Cardiac muscle cell (in vitro differentiated cells and primary cell): ENCODE measurements at places on chromosomes 2 and 18.

DNA sequence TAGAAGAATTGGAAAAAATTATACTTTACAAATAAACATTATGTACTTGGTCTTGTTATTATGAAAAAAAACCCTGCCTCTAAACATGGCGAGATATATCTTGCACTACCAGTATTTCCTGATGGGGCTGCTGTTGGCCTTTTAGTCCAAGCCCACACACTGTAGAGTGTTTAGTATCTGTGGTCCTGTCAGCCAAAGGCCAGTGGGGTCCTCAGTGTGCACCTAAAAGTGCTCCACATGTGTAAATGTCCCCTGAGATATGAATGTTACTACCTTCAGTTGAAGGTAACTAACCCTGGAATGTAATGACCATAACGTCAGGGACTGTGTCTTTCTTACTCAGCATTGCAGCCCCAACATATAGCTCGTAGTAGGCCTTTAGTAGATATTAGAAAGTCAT lies 71.1 kb upstream of the HK2 start:
- no peaks in the 10 kb centered on the region for H3K36me3 ChIP-seq
- no peak overlapping the region for H3K4me3 ChIP-seq
- no peak overlapping the region for H3K27ac ChIP-seq
- no peaks in the 10 kb centered on the region for H3K27me3 ChIP-seq

DNA sequence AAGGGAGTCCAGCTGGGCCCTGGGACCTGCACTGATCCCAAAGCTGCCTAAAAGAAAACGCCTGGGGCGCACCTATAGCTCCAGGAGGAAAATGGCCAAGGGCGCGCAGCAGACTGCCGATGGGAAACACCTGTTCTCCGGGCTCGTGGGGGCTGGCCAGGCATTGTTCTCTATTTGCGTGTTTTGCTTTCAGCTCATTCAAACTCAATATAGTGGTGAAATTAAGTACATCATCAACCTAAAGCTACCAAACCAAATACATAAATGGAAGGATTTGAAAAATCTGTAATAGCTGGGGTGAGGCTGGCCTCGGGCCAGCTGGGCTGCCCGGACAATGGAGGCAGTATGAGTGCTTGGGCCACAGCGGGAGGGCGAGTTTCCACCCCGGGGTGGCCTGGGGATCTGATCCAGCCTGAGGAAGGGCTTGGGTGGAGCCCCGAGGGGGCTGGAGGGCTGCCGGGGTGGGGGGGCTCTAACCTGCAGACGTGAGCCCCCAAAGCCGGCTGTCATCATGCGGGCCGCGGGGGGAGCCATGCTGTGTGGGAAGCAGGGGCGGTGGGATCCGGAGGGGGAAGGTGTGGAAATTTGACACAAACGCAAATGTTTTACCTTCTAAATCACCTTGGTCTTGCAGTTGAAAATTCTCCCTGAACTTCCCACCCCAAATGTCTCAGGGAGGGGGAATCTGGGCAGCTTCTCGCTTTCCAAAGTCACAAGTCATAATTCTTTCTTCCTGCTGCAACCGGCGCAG lies 77.6 kb downstream of the ASB1 start:
- H3K27me3 ChIP-seq = no peaks in the 10 kb centered on the region
- H3K4me1 ChIP-seq = no peaks in the 10 kb centered on the region
- DNase-seq = no peak
- no peak overlapping the region for H3K27ac ChIP-seq
- no peaks in the 10 kb centered on the region for H3K36me3 ChIP-seq

DNA sequence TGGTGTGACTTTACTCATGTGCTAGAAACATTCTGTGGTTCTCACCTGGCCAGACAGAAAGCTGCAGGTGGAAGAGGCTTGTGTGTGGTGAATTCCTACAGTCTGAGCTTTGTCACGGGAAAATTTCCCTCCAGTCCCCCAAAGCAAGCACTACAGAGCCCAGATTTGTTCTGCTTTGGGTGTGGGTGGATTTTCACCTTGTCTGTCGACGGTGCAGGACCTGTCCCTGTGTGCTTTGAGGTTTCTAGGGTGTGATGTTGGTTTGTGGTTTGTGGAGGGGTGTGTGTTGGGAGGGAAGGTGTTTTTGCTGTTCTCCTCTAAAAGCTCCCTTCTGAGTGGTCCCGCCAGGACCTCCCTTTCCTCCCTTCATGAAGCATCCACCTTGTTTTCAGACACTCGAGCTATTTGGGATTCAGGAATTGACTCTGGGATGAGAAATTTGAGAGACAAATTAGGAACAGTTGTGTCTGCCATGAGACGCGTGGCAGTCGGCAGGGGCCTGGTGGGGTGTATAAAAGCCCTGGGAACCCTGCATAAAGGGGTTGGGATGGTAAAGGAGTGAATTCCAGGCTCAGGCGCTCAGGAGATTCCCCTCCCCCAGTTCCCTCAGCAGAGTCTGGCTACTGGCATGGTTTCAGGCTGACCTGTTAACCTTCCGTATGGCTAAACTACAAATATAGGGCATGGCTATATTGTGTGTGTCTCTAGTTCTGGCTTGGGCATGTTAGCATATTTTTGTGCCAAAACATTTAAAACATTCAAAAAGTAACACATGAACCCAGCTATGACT lies 65.5 kb downstream of the DGKD start:
- no peaks in the 10 kb centered on the region for H3K36me3 ChIP-seq
- DNase-seq = peak; percentile 31
- H3K27me3 ChIP-seq = no peaks in the 10 kb centered on the region
- no peak overlapping the region for H3K4me3 ChIP-seq
- H3K4me1 ChIP-seq = peaks cover 16% of the 10 kb centered on the region
- H3K27ac ChIP-seq = peak overlapping the region; percentile 19

- no peak overlapping the region for H3K27ac ChIP-seq
- peaks cover 4% of the 10 kb centered on the region for H3K27me3 ChIP-seq
- no peak overlapping the region for H3K4me3 ChIP-seq
- H3K36me3 ChIP-seq = no peaks in the 10 kb centered on the region
Measured at GRCh38 chr2:11248-11941, 34.9 kb downstream of the FAM110C start.

DNA sequence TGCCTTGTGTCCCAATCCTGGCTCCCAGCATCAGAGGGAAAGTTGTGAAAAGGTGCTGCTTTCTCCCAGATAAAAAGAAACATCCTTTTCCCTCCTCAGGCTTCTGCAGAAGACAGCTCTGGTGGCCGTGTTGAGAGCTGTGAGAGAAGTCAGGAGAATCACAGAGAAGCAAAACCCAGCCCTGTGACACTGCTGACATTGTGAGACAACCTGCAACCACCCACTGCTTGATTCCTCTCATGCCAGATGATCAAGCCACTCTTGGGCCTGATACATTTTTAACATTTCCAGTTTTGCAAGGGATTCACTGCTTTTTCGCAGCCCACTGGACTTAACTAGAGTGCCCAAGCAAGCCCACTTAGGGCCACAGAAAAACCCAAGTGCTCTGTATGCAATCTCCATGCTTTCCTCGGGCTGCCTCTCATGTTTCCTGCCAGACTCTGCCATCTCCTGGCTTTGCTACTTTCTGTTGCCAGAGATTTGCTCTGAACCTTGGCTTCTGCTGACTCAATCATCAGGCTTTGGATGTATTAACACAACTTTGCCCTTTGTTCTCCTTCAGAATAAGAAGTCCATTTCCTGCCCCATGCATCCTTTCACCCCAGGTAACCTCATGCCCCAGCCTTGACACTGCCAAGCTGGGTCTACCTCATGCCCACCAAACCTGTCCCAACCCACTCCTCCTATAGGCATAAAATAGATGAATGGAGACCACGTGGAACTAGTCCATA lies 24.9 kb upstream of the TTR start:
- peaks cover 10% of the 10 kb centered on the region for H3K4me1 ChIP-seq
- no peak overlapping the region for H3K27ac ChIP-seq

- H3K27me3 ChIP-seq = no peaks in the 10 kb centered on the region
- peak overlapping the region; percentile 98 for H3K27ac ChIP-seq
- peaks cover 36% of the 10 kb centered on the region for H3K4me1 ChIP-seq
- no peak for DNase-seq
- H3K4me3 ChIP-seq = peak overlapping the region; percentile 94
Measured at GRCh38 chr2:222862909-222863544, 2.2 kb downstream of the ACSL3 start.

DNA sequence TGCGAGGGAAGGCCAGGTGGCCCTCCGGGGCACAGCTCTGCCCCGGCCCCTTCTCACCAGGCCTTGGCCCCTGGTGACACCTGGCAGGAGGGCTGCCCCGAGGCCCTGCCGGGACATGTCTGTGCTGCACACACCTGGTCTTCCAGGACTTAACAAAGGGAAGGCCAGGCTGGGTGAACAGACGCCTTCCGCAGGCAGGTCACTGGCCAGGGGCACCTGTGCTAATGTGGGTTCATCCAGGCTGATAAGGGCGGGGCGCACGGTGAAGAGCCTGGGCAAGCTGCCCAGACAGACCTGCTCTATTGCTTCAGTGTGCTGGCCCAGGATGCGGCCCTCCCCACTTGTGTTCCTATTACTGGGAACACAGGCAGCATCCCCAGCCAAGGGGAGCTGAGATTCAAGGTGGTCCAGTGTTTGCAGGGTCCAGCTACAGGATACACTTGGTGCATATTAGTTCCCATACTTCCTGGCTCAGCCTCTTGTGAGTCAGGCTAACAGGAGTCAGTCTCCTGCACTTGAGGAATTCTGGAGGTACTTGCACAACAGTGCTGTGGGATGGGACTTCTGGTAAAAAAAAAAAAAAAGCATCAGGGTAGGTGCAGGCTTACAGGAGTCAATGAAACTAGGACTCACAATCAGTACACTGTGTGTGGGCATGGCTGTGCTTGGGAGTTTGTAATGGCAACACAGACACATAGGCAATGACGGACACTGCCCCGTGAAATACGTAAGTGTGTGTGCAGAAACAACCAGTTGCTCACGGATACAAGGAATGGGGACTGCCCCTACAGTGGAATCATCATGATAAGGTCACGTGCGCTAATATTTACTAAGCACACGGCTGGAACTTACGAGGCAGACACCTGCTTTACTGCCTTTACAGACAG lies 261.4 kb downstream of the TWIST2 start:
- no peak overlapping the region for H3K4me3 ChIP-seq
- no peaks in the 10 kb centered on the region for H3K27me3 ChIP-seq
- no peaks in the 10 kb centered on the region for H3K36me3 ChIP-seq

GRCh38 chr2:67922080-67922785 lies 140.6 kb downstream of the C1D start:
- H3K4me3 ChIP-seq = no peak overlapping the region
- peaks cover 5% of the 10 kb centered on the region for H3K4me1 ChIP-seq
- peak; percentile 15 for DNase-seq
- H3K36me3 ChIP-seq = no peaks in the 10 kb centered on the region
- no peak overlapping the region for H3K27ac ChIP-seq
- H3K27me3 ChIP-seq = no peaks in the 10 kb centered on the region

GRCh38 chr2:99648178-99648844 lies 158.5 kb upstream of the REV1 start:
- no peaks in the 10 kb centered on the region for H3K4me1 ChIP-seq
- H3K4me3 ChIP-seq = no peak overlapping the region
- no peak overlapping the region for H3K27ac ChIP-seq
- no peaks in the 10 kb centered on the region for H3K36me3 ChIP-seq

DNA sequence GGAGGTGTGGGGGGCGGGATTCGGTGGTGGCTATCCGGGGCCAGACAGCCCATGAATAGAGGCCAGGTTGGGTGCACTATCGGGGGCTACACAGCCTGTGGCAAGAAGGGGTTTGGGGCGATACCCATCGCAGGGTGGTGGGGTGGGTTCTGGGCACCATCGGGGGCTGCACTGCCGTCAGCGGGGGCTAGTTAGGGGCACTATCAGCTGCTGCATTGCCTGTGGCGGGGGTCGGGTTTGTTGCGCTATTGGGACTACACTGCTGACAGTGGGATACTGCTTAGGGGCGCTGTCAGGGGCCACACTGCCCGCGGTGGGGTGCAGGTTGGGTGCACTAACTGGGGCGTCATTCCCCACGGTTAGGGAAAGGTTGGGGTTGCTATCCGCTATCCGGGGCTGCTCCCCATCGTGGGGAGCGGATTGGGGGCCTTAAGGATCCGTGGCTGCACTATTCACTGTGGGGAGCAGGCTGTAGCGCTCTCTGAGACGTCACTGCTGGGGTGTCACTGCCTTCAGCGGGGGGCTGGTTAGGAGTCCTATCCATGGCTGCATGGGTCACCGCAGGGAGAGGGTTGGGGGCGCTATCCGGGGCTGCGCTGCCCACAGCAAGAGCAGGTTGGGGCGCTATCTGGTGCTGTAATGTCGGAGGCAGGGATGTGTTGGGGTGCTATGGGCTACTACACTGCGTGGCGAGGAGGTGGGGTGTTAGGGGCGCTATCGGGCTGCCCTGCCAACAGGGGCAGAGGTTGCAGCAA lies 76.5 kb upstream of the SLC35G4 start:
- no peak overlapping the region for H3K4me3 ChIP-seq
- peaks cover 3% of the 10 kb centered on the region for H3K27me3 ChIP-seq
- H3K36me3 ChIP-seq = no peaks in the 10 kb centered on the region
- no peak overlapping the region for H3K27ac ChIP-seq
- DNase-seq = no peak
- H3K4me1 ChIP-seq = peaks cover 18% of the 10 kb centered on the region

DNA sequence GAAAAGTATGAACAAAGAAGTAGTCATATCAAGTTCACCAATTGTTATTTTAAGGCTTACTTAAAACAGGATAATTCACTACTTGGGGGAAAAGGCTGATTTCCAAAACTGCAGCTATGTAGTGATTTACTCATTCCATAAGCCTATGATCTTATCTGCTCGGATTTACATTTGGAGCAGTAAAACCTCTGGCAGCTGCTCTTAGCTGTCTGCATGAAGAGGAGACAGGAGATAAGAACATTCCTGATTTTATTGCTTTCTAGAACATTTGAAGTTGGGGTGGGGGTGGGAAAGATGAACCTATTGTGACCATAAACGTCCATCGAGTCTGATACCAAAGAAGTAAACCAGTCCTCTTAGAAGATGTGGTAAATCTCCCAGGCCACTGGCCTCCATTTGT lies 120.9 kb downstream of the MMADHC start:
- no peak overlapping the region for H3K27ac ChIP-seq
- H3K27me3 ChIP-seq = no peaks in the 10 kb centered on the region
- no peak for DNase-seq
- H3K4me3 ChIP-seq = no peak overlapping the region
- no peaks in the 10 kb centered on the region for H3K36me3 ChIP-seq

DNA sequence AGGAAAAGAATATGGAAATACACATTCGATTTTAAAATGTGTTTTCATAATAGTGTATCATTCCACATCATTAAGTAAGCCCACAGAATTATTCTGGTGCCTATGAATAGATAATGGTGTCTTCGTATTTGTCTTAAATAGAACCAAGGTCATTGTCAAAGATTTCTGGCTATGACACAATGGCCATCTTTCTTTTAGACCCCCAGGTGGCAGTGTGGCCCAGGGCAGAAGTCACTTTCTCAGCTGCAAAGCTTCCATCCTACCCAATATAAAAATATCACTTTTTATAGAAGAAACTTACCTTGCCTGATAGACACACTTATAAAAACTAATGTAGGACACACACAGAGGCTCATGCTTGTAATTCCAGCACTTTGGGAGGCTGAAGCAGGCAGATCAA lies 57.5 kb downstream of the ZRANB3 start:
- no peak overlapping the region for H3K4me3 ChIP-seq
- H3K4me1 ChIP-seq = no peaks in the 10 kb centered on the region
- no peak overlapping the region for H3K27ac ChIP-seq
- H3K36me3 ChIP-seq = no peaks in the 10 kb centered on the region
